Stimulated activated CD4-positive, alpha-beta T cell treated with anti-CD3 and anti-CD28 coated beads, TNF-alpha, amount 100 ng/mL, for 1 hour (primary cell): ENCODE measurements at places on chromosomes 6 and 20.

DNA sequence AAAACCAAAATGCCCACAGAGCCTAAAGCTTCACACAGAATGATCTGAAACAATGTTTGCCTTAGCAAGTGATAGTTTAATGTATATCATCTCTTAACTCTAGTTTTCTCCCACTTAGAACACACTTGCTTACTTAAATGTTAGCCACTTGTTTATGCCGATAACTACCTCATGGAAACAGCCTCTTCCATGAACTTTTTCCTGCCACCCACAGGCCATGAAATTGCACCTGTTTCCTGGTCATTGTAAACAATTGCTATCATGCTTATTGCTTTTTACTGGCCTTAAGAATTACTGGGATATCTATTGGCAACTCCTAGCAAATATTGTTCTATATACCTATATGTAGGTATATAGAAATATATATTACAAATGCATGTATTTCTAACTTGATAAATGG, 231.1 kb downstream of the HDGFL1 start:
- no peak for DNase-seq

- no peak for DNase-seq
These were observed 672.9 kb upstream of the MARCKS start for GRCh38 chr6:113184291-113184690.

DNA sequence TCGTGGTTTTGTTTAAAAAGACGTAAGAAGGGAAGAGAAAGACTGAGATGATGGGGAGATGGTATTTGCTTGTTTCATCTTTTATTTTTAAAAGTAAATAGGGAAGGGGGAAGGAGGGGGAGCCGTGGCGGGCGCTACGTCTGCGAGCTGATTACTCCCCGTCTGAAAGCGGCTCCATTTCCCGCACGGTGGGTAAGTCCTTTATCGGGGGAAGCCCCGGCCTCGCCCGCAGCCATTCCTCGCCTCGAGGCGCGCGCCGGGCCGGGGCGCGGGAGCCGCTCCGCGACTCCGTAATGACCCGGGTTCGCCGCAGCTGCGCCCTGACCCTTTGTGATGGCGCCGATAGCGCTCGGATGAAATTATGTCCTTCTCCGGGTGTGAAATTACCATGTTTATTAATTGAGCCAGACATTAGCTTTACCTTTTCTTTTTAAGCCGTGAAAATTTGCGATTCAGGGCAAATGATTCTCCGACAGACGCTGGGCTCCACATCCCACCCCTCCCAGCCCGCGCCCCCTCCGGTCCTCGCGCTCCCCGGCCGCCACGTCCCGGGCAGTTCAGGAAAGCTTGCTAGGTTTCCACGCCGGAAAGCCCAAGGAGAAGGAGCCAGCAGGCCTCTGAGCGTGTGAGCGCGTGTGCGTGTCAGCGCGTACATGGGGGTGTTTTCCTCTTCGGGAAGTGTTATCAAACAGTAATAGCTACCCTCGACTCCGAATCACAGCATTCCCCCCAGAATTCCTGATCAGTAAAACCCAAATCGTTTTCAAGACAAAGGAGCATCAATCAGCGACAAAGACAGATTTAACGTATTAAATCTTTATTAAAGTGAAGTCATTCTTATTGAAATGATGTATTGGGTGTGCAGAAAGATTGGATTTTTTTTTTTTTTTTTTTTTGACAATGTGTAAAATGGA, 30.0 kb downstream of the TFAP2A start:
- no peak for DNase-seq

GRCh38 chr6:2745246-2745645, 5.5 kb downstream of the MYLK4 start:
- no peak for DNase-seq

DNA sequence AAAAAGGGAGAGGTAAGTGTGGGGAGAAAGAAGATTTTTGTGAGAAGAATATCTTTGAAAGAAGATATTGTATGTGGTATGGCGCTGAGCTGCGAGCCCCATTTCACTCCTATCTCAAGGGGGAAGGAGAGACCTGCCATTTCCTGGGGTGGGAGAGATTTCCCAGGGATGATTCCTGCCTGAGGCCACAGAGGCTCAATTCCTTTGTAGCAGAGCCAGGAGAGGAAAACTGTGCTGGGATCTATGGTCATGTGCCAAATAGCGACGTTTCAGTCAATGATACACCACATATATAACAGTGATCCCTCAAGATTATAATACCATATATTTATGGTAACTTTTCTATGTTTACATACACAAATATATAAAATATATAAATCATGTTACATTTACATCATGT, 28.9 kb downstream of the TCF21 start:
- DNase-seq = no peak
